Activated T-helper 2 cell treated with anti-CD3 and anti-CD28 coated beads, Interferon-gamma antibody, Interleukin-2, Interleukin-4, amounts not matched to agents 10 μg/mL and 5 μg/mL and 100 μg/mL, durations not matched to agents 14 hours and 24 hours and 36 hours (primary cell): ENCODE measurements at places on chromosomes 16 and 17.
A peak's percentile ranks its signal among the peaks of the same experiment; 100 is the strongest.

GRCh38 chr17:77345260-77345910 lies 204.6 kb downstream of the SEC14L1 start:
- peaks cover 11% of the 10 kb centered on the region for H3K36me3 ChIP-seq
- H3K27ac ChIP-seq = no peak overlapping the region
- no peaks in the 10 kb centered on the region for H3K27me3 ChIP-seq
- H3K4me3 ChIP-seq = no peak overlapping the region

- no peak overlapping the region for H3K4me3 ChIP-seq
- DNase-seq = no peak
- no peak overlapping the region for H3K27ac ChIP-seq
- peaks cover 2% of the 10 kb centered on the region for H3K4me1 ChIP-seq
- peaks cover 7% of the 10 kb centered on the region for H3K27me3 ChIP-seq
These were observed 36.1 kb upstream of the PHB1 start for GRCh38 chr17:49450735-49451134.

DNA sequence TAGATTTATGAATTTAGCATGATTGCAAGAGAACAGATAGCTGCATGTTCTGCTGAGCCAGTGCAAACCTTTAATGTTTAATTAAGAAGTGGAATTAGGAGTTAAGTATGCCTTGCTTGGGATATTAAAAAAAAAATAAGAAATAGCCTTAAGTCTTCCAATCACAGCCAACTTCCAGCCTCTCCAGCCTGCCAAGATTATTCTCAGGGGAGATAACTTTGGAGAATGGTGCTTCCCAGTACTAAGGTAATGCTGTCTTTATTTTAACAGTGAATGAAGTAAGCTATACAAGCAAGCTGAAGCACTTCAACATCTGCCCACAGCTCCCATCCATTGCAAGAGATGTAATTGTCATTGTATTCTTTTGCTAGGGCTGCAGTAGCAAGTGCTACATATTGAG lies 389.5 kb upstream of the ASIC2 start:
- no peak overlapping the region for H3K27ac ChIP-seq
- H3K27me3 ChIP-seq = no peaks in the 10 kb centered on the region
- H3K4me3 ChIP-seq = no peak overlapping the region

DNA sequence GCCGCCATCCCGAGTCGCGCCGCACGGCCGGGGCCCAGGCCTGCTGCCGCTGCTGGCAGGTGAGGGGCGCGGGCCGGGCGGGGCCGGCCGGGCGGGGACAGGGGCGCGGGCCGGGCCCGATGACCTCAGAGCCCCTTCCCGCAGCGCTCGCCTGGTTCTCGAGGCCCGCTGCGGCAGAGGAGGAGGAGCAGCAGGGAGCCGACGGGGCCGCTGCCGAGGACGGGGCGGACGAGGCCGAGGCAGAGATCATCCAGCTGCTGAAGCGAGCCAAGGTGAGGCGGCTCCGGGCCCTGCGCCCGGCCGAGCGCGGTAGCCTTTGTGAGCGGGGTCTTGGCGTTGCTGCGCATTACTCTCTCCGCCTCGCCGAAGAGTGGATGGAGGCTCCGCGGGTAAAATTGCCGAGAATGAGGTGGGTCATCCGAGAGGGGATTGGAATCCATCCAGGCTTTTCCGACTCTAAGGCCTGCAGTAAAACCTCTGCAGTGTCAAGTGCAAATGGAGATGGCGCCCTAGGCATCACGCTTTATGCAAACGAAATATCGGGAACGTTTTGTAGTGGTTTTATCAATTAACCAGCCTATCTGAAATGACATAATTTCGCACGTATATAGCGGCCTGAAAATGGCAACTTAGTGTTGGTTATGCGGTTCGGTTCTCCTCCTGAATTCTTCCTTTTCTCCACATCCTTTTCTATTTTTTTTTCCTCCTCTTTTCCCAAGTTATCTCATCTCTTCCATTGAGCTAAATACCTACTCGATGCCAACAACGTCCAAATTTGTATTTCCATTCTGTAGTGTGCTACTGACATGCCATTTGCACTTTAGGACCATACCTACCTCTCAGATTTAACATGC lies 577 bp downstream of the TTC19 start:
- peaks cover 27% of the 10 kb centered on the region for H3K4me1 ChIP-seq
- no peak for DNase-seq
- peak overlapping the region; percentile 94 for H3K4me3 ChIP-seq
- H3K27ac ChIP-seq = peak overlapping the region; percentile 90

DNA sequence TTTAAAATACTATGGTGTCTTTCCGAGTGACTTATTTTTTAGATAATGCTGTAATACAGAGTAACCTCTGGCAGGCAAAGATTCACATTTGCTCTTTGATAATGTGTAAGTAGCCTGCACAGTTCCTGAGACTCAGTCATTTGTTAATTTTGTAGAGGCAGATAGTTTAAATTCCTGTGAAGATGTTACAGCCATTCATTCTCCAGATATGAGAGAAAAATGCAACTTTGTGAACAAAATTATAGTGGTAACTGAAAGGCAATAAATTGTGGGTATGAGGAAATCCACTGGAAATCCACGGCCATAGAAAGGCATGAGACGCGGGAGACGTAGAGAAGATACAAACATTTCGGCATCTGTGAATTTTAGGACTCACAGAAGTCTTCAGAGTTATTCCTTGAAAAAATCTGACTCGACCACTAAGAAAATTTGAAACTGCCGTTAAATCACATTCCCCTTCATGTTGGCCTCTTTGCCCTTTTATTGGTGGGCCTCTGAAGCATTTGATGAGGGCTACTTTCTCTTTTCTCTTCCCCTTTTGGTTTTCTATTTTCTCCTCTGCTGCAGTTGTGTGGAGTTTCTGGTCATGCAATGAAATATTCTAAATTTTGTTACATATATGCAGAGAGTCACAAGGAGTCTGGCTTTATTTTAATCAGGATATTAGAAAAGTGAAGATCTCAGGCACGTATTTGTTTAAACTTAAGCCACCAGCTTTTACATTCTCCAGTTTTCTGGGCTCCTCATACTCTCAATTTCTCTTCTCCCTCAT lies 18.8 kb downstream of the HS3ST3A1 start:
- H3K4me1 ChIP-seq = no peaks in the 10 kb centered on the region
- peaks cover 6% of the 10 kb centered on the region for H3K27me3 ChIP-seq
- DNase-seq = no peak

- peaks cover 4% of the 10 kb centered on the region for H3K4me1 ChIP-seq
- no peak for DNase-seq
- no peak overlapping the region for H3K4me3 ChIP-seq
- H3K27me3 ChIP-seq = peaks cover 16% of the 10 kb centered on the region
These were observed 12.8 kb downstream of the BAHCC1 start for GRCh38 chr17:81408049-81408448.
